ENCODE measurements at places on chromosomes 1 and 21.
A peak's percentile ranks its signal among the peaks of the same experiment; 100 is the strongest.

GRCh38 chr1:161497961-161498360, 7.3 kb upstream of the FCGR2A start:
- no peak for DNase-seq

DNA sequence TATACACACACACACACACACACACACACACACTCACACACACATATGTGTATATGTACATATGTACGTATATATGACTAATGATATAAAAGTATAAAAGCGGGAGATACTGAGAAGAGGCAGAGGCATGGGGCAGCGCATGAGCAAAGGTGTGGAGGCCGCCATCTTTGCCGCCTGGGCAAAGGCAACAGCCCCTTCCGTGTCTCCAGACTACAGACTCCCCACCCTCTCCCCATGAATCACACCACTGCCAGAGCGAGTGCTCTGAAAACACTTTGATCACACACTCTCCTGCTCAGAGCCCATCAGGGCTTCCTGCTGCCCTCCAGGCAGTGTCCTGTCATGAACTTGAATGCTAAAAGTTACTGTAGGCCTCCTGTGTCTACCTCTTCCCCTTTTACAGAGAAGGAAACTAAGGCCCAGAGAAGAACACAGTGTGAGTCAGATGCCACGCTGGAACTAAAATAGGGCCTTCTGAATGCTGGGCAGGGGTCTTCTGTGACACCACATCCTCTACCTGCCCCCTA, 54.7 kb upstream of the SSBP3 start:
- no peak for DNase-seq

DNA sequence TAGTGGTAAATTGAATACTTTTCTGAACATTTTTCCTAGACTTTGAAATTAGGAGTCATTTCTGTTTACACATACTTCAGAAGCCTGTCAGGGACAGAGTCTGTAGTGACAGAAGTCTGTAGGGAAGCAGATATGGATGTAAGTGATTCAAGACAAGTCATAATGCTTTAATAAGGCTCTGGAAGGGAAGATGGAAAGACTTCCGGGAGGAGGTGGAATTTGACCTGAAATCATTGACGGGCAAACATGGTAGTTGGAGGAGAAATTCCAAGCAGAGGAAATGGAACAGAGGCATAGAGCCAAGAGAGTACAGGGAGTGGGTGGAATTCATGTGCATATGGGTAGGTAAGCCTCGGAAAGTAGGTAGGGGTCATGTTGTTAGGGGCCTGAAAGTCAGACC, 22.5 kb downstream of the CAMTA1 start:
- peak; percentile 47 for DNase-seq

DNA sequence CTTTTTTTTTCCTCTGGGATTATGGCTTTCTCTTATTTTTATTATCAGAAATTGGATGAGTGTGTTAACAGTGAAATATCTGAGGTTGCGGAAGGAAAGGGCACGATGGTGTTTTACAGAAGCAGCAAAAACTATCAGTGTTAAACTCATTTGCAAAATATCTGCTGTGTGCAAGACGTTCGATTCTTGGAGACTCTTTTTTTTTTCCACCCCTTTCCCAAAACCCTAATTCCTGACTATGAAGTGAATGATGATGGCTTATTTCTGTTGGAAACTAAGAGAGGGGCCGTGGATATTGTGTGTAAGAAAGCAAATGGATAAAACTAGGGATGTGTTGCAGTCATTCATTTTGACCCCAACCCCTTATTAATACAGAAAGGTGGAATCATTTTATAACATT, 677 bp downstream of the NCAM2 start:
- no peak for DNase-seq

DNA sequence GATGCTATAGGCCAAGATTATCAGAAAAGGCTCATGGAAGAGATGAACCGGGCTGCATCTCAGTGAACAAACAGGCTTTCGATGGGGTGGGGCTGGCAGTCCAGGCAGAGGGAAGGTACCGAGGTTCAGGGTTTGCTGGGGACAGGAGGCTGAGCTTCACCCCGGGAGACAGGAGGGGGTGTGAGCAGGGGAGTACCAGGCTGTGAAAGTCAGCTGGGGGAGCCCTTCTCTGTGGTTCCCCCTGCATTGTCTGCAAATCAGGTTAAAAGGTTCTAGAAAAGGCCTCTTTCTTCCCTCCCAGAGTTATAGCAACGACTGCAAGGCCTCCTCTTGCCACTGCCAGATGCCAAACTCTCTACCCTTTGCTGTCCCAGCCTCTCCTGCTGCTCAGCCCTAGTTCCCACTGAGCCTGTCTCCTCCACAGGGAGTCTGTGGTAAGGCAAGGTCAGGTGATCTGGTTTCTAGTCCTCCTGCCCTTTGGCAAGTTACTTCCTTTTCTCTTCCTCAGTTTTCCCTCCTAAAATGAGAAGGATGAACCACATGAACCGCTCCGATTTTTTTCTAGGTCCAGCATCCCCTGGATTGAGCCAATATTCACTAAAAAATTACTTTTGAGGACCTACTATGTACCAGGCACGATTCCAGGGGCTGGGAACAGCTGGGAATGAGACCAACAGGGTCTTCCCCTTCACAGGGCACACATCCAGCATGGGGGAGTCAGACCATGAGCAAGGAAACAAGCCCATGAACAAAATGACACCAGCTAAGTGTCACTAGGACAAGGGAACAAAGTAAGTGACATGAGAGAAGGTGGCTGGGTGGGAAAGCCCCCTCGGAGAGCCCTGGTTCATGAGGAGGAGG, 7.2 kb downstream of the LAD1 start:
- DNase-seq, result no peak

DNA sequence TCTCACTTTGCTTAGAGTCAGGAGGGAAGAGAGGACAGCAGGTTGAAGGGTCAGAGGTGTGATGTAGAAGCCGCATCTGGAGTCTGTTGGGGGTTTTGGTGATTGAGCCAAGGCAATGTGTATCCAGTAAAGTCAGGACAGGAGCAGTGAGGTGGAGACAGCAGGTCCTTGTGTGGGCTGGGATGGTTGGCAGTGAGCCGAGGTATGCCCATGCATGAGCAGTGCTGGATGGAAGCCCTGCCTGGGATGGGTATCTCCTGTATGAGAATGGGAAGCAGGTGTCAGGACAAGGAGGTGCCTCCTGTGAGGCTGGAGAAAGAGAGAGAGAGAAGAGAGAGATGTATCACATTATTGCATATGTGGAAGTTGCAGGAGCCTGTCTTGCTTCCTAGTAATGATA, 90.0 kb downstream of the OBSCN start:
- no peak for DNase-seq

GRCh38 chr1:116334015-116334547, 39.0 kb upstream of the ATP1A1 start:
- no peak for DNase-seq

DNA sequence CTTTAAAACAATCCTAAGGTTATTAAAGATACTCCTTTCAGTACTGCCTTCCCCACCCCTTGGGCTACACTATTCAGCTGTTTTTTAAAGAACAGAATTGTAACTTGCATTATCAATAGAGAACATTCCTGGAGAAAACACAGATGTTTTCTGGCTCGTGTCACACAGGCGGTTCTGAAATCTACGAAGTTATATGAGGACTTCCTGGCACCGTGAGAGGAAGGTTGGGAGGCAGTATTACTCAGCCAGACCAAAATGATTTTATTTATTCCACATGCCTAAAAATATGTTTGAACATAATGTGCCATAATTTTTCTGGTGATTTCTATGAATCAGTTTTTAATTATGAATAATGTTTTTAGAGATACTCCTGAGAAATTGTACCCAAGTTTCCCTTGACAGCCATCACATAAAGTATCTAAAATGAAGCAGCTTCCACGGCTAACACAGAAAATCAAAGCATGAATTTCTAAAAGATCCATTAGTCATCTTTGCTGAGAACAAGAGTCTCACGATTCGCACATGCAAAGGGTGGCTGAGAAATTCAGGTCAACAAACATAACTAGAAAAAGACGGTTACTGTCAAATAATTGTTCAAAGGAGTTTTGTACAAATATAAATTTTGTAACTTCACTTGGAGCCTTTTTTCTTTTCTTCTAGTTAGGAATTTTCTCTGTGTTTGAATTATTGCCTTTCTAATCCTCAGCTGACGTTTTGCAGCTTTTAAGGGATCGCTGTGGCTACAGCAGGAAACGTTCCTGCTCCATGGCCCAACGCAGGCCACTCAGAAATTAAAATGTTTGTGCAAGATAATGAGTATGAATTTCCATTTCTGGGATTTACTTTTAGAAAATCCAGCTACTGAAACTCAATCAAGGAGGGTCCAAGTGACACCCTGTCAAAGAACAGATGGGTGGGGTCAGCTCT, 8.0 kb upstream of the SIM2 start:
- DNase-seq, result no peak

- DNase-seq, result no peak
Observed at GRCh38 chr1:8392522-8392921, 74.6 kb downstream of the SLC45A1 start.

- DNase-seq, result peak; percentile 46
Observed at GRCh38 chr1:83857103-83857502, 141.8 kb downstream of the TTLL7 start.

- no peak for DNase-seq
Observed at GRCh38 chr1:12546771-12547585, 71.0 kb downstream of the DHRS3 start.

DNA sequence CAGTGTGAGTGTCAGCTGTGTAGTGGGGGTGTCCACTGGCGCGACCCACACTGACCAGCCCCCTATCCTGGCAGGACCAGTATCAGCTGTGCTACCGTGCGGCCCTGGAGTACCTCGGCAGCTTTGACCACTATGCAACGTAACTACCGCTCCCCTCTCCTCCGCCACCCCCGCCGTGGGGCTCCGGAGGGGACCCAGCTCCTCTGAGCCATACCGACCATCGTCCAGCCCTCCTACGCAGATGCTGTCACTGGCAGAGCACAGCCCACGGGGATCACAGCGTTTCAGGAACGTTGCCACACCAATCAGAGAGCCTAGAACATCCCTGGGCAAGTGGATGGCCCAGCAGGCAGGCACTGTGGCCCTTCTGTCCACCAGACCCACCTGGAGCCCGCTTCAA, 28.1 kb upstream of the KDM4A start:
- no peak for DNase-seq

DNA sequence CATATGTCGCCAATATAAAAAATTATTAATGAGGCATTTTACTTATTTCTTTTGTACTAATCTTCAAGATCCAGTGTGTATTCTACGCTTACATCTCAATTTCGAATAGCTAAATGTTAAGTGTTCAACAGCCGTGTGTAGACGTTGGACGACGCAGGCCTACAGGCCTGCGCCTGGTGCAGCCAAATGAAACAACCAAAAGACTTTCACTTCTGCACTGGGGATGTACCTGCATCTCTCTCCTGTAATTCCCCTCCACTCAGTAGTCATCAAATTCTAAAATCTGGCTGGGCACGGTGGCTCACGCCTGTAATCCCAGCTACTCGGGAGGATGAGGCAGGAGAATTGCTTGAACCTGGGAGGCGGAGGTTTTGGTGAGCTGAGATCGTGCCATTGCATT, 76.8 kb upstream of the HNRNPU start:
- no peak for DNase-seq

GRCh38 chr1:93576746-93577145, 104.9 kb downstream of the BCAR3 start:
- DNase-seq, result no peak

GRCh38 chr21:29309703-29310102, 11.0 kb downstream of the BACH1 start:
- no peak for DNase-seq

DNA sequence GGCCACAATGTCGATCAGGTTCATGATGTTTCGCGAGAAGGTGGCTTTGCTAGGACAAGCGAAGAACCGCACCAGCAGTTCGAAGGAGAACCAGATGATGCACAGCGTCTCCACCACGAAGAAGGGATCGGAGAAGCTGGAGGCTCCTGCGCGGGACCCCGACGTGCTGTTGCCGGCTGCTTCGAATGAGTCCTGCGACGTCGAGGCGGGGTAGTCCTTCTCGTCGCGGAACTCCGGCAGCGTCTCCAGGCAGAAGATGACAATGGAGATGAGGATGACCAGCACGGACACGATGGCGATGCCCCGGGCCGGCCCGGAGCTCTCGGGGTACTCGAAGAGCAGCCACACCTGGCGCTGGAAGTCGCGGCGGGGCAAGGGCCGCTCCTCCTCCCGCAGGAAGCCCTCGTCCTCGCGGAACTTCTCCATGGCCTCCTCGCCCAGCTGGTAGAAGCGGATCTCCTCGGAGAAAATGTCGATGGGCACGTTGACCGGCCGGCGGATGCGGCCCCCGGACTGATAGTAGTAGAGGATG, 869 bp downstream of the KCNA3 start:
- no peak for DNase-seq

DNA sequence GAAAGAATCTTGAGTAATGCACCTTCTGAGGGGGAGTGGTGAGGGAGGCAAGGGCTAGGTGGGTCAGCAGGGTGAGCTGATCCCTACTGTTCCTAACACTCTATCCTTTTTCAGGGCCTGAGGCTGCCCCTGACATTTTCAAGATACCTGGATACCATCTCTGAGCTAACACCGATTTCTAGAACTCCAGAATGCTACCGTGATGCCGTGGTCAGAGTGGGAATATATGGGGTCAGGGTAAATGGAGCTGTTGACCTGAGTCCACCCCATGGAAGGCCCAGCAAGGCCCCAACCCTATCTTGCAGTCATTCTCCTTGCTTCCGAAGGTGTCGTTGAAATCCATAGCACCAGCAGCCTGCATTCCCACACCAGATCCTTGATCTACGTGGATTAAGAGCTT, 18.0 kb upstream of the PTPRF start:
- no peak for DNase-seq

- DNase-seq, result no peak
Observed at GRCh38 chr1:56340977-56341376, 238.4 kb downstream of the PLPP3 start.

GRCh38 chr1:37949524-37950152, 2.8 kb upstream of the INPP5B start:
- no peak for DNase-seq

Data from hepatocyte (in vitro differentiated cells).